ENCODE measurements at places on chromosomes 1 and 21.

- no peak for DNase-seq
Observed at GRCh38 chr1:183841950-183842794, 37.3 kb downstream of the RGL1 start.

DNA sequence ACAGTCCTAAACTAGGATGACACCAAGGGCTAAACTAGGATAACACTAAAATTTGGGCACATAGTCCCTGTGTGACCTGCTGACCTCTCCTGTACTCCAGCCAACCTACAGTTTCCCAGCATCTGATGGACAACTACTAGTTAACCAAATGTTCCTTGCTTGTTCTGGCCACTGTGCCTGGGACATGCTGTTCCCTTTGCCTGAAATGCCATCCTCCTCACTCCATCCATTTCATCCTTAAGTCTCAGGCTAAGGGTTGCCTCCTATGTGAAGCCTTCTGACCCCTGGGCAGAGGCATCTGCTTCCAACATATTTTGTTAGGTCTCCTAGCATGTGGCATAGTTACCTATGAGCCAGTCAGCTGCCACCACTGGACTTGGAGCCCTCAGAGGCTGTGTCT, 204.9 kb upstream of the JUN start:
- DNase-seq: no peak

DNA sequence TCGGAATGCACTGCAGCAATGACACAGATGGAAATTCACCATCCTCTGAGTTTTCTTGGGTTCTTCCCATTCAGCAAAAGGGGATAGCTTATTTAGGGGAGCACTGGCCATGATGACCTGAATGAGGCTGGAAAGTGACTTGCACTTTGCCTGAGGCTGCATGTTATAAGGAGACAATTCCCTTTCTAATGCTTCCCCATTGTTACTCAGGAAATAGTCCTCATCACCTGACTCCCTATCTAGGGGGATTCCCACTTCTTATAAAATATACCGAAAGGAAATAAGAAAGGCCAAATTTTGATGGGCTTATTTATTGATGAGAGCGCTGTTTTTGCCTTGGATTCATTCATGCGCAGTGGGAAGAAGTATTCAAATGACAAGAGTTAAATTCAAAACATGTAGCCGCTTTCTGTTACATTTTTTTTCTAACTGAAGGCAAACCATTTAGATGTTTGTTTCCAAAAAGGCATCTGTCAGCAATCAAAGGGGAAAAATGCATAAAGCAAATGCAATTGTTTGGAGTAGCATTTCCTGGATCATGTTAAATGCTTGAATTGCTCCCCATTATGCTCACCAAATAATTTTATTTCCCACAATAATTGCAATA, 220.3 kb upstream of the NFIA start:
- no peak for DNase-seq

GRCh38 chr1:237610157-237610556, 280.6 kb downstream of the ZP4 start:
- no peak for DNase-seq

DNA sequence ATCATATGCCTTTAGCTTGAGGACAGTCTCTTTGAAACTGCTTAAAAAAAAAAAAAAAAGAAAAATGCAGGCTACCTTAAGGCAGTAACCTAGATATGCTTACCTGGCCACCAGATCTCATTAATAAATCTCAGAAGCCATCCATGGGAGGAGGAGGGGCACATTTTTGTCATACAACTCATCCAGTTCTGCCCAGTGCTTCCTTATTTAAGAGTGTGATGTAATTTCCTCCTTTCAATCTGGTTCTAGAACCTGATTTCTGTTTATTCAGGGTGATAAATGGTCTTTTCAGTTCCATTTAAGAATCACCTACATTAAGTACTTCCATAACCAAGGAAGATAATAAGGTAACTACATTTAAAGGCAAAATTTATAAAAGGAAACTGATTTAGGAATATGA, 6.1 kb downstream of the ERRFI1 start:
- no peak for DNase-seq

DNA sequence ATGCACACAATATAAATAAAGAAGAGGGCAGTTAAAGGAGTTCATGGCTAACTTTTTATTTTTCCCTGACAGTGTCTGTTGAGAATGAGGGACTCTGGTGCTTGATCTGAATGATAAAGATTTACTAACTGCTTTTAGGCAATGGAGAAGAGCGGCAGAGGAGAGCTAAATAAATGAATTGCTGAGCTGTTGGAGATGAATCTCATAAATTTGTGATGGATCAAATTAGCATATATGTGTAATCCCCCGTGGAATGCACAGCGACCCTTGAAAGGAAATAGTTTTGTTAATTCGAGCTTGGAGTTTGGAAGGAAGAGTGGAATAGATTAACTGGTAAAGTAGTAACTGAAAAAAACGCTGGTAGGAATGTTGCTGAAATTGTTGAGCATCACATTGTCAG, 40.2 kb downstream of the HMCN1 start:
- no peak for DNase-seq

- DNase-seq: no peak
Observed at GRCh38 chr1:87686136-87686495, 357.4 kb downstream of the LMO4 start.

DNA sequence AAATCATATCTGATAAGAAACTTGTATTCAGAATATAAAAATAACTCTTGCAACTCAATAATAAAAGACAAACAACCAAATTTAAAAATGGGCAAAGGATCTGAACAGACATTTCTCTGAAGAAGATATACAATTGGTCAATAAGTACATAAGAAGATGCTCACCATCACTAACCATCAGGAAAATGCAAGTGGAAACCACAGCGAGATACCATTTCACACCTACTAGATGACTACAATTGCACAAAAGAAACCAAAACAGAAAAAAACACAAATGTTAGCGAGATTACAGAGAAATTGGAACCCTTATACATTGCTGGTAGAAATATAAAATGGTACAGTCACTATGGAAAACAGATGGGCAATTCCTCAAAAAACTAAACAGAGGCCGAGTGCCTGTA, 11.5 kb upstream of the ZNF683 start:
- DNase-seq: no peak

GRCh38 chr1:170214117-170215032, 68.6 kb downstream of the NTMT2 start:
- DNase-seq: peak; percentile 66

DNA sequence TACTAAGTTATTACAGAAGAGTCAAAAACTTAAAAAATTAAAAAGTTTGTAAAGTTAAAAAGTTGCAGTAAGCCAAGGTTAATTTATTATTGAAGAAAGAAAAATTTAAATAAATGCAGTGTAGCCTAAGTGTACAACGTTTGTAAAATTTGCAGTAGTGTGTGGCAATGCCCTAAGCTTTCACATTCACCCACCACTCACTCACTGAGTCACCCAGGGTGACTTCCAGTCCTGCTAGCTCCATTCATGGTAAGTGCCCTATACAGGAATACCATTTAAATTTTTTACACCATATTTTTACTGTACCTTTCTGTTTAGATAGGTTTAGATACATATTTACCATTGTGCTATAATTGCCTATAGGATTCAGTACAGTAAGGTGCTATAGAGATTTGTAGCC, 88.6 kb downstream of the CTH start:
- DNase-seq: no peak

- no peak for DNase-seq
Observed at GRCh38 chr1:41021526-41022308, at the start of gene SLFNL1. Gene SLFNL1 (minus strand): TSS chr1:41021725. CDS start chr1:41020660, 1,065 bp downstream.

DNA sequence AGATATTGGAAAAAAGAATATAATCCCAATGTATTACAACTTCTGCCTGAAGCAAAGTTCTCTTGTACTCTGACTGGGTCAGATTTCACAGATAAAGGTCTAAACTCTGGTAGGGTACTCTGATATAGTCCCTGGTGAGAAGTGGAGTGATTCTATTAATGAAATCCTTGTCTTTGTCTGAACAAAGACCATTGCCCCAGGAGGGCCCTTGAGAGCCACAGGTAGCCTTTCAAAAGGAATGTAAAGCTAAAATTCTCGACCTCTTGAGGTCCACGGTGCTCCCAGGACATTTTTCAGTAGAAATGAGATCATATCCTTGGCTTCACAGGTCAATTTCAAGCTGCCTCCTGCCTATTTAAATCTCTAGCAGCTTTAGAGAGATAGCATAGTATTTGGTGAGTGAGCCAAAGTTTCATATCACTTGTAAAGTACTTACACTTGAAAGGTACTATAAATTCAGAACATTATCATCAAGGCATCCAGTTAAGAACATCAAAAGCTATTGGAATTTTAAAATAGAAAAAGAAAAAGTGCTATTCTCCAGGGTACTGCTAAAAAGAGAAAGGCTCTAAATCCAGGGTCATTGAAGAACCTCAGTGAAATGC, 10.1 kb downstream of the TNNI3K start:
- no peak for DNase-seq

DNA sequence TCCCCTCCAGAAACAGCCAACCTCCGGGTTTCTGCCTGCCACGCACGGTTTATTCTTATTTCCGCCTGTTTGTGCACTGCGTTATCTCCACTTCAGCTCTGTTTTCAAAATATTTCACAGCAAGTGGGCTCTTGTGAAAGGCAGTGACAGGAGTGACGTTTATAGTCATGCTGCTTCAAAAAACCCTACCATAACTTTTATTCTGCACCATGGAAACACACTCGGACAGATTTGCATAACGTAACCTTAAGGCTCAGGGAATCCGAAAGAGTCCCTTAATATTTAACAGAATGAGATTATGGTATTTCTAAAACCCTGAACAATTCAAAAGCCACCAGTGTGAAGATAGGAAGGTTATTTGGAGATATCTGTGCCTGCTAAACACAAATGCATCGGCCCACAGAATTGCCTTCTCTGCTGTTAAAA, 782 bp upstream of the SDE2 start:
- DNase-seq: peak; percentile 96

DNA sequence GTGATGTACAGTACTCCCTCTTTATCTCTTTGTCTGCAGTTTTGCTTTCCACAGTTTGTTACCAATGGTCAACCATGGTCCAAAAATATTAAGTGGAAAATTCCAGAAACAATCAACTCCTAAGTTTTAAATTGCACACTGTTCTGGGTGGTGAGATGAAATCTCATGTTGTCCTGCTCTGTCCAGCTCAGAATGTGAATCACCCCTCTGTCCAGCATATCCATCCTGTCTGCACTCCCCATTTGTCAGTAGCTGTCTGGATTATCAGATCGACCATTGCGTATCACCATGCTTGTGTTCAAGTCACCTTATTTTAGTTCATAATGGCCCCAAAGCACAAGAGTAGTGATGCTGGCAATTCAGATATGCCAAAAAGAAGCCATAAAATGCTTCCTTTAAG, 118.2 kb upstream of the PDE4B start:
- no peak for DNase-seq

GRCh38 chr1:37540036-37540785, 13.9 kb downstream of the SNIP1 start:
- DNase-seq: no peak

DNA sequence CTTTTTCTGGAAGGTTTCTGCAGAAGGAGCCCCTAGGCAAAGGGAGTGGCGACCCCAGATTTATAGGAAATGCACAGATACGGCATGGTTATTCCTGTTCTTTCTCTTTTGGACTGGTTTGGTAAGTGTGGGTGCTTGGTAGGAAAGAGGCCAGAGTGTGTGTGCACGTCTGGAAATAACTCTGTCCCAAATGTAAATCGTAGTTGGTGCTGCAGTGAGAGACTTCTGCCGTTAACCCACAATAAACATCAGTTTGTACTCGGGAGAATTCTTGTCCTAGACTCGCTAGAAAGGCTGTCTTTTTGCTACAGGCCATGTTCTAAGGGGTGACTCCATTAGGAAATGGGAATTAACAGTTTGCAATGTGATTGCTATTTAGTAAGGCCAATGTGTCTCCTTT, 779 bp downstream of the SLC44A3 start:
- no peak for DNase-seq

DNA sequence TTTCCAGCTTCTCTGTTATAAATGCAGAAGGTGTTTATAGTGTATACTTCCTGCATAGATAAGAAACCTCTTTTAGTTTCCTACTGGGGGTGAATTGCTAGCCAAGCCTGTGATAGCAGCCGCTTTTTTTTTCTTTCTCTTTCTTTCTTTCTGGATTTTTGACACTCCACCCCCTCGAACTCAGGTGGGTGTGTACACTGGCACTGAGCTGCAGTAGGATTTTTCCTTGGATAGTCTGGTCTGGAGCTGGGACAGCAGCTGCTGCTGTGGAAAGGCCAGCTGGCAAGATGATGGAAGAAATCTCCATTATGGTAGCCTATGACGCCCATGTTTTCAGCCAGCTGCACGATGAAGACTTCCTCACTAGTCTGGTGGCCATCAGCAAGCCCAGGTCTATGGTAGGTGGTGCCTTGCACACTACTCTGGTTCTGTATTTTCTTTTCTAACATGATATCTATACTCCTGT, 122.5 kb upstream of the CACYBP start:
- DNase-seq: peak; percentile 14

- DNase-seq: peak; percentile 19
Observed at GRCh38 chr1:90705956-90706355, 11.1 kb downstream of the BARHL2 start.

- no peak for DNase-seq
Observed at GRCh38 chr1:108557296-108557695, 2.6 kb upstream of the EEIG2 start.

- peak; percentile 88 for DNase-seq
Observed at GRCh38 chr1:150168960-150169601, 19.4 kb downstream of the PLEKHO1 start.

GRCh38 chr21:33022489-33022827, 3.3 kb upstream of the OLIG2 start:
- no peak for DNase-seq

DNA sequence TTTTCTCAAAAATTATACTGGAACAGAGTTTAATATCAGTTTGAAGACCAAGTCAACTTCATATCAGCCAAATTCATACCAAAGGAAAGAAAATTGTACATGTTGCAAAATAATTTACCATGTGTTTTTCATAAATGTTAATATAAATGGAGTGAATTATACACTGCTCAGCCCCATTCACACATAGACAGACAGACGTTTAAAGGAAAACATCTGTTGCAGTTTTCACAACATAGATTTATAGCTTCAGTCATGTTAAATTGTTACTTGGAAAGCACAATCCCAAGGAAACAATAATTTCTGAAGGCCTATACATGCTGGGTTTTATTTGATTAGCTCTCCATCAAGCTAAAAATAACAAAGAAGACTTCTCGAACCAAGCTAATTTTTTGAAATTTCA, 27.8 kb upstream of the HYI start:
- no peak for DNase-seq

- no peak for DNase-seq
Observed at GRCh38 chr1:174052621-174053020, 30.5 kb upstream of the RC3H1 start.

DNA sequence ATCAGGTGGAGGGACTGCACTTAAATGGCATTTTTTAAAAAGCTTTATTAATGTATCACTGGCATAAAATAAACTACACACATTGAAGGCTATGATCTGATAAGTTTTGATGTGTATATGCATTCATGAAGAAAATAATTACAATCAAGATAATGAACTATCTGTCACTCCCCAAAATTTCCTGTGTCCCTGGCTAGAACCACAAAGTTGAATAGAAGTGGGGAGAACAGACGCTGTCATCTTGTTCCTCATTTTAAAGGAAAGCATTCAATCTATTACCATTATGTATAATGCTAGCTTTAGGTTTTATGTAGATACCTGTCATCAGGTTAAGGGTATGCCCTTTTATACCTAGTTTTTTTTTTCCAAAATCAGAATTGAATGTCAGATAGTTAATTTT, 38.1 kb upstream of the C1orf87 start:
- no peak for DNase-seq

Data from OCI-M1 (cell line).